ENCODE measurements at places on chromosomes 7 and 10. TPM values are rescaled to one million over a fixed set of nuclear protein-coding genes. Genes with fewer than 3 reads are reported as not detected.

Gene EPC1
- total RNA-seq = 45.4 TPM

Gene C1GALT1
- 59.2 TPM for total RNA-seq

Gene STRIP2
- 12.5 TPM for total RNA-seq

Gene EVX1
- not detected for total RNA-seq

Gene PAX4
- total RNA-seq = not detected

Gene TEX36
- total RNA-seq = not detected

Gene RBP3
- not detected for total RNA-seq

- H3K4me3 ChIP-seq = no peak overlapping the region
- no peak overlapping the region for H3K27ac ChIP-seq
- DNase-seq = no peak
- peaks cover 7% of the 10 kb centered on the region for H3K4me1 ChIP-seq
- no peaks in the 10 kb centered on the region for H3K36me3 ChIP-seq
These were observed 29.4 kb upstream of the CACNA2D1 start for GRCh38 chr7:82472966-82473365.

GRCh38 chr7:85833066-85833465 lies 646.2 kb upstream of the SEMA3D start:
- no peaks in the 10 kb centered on the region for H3K27me3 ChIP-seq
- no peak overlapping the region for H3K4me3 ChIP-seq
- no peak overlapping the region for H3K27ac ChIP-seq
- H3K36me3 ChIP-seq = no peaks in the 10 kb centered on the region

DNA sequence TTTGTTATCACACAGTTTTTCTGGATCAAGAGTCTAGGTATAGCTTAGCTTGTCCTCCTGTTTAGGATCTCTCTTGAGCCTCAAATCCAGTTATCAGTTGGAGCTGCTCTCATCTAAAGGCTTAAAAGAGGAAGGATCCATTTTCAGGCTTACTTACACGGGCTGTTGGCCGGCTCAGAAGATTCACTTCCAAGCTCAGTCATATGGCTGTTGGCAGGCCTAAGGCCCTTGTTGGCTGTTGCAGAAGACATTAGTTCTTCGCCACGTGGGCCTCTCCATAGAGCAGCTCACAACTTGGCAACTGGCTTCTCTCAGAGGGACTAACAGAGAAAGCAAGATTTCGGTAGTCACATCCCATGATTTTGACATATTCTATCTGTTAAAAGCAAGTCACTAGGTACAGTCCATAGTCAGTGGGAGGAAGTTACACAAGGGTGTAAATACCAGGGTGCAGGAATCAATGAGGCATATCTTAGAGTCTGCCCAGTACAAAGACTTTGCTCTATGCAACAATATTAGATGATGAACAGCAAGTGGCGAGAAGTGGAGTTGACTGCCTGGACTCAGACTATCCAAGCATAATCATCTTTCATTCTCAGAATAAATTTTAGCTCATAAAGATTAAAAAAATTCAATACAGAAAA lies 280.1 kb upstream of the MBL2 start:
- no peak overlapping the region for H3K27ac ChIP-seq
- no peak for DNase-seq
- H3K4me1 ChIP-seq = no peaks in the 10 kb centered on the region
- H3K36me3 ChIP-seq = no peaks in the 10 kb centered on the region
